Neural progenitor cell (in vitro differentiated cells): ENCODE measurements at places on chromosomes 12 and 14. TPM values are rescaled to one million over a fixed set of nuclear protein-coding genes. Genes with fewer than 3 reads are reported as not detected.
A peak's percentile ranks its signal among the peaks of the same experiment; 100 is the strongest.

Gene NABP2
- total RNA-seq = 27.9 and 40.9 TPM in 2 replicates

Gene CLEC7A
- total RNA-seq = not detected in 2 replicates

Gene TAS2R8
- 0.22 TPM in 1 of 2 replicates, not detected in the other for total RNA-seq

Gene LRP1-AS
- total RNA-seq = not detected in 2 replicates

Gene AMN
- total RNA-seq = 0.28 TPM in 1 of 2 replicates, not detected in the other

Gene KRT8
- total RNA-seq = 168 and 184 TPM in 2 replicates

Gene DHH
- total RNA-seq = 0.03 TPM in 1 of 2 replicates, not detected in the other

DNA sequence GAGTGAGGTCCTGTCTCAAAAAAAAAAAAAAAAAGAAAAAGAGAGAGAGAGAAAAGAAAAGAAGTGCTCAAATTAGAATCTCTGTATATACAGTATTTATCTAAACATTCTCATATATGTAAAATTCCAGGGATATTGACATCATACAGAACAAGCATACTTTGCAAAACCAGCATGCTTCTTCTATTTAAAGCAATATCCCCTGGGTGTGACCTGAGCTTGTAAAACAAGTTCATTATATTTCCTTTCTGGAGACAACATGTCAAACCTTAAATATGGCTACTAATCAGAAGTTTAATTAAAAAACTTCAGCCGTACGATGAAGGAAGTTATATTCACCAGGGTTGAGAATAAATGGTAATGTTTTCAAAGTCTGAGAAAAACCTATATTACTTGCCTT is 175.8 kb upstream of the HMGA2 start:
- no peaks in the 10 kb centered on the region for H3K36me3 ChIP-seq
- H3K4me1 ChIP-seq = no peaks in the 10 kb centered on the region
- H3K4me3 ChIP-seq = no peak overlapping the region

DNA sequence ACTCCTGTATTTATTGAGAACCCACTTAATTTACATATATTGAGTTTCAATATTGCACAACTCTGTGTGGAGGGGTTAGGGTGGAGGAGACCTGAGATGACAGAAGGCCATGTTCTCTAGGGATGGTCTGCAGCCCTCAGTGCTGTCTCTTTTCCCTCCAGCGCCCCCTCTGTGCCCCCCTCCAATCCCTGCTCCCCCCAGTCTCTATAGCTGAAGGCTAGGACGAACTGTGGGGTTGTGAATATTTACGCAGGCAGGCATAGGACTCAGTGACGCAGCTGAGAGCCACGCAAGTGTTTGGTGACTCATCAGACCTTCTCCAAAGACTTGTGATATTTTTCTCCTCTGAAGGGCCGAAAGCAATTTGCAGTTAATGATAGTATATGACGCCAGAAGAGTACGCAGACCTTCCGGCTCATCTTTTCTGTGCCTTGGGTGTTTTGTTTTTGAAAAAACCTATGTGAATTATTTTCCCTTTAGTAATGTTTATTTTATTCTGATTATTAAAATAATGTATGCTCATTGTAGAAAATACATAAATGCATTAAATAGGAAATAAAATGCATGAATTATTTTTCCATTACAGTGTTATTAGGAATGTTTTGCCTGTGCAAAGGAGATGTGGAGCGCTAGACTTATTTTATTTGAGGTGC is 85.3 kb downstream of the SLC25A47 start:
- no peak overlapping the region for H3K4me3 ChIP-seq
- no peak for DNase-seq
- H3K36me3 ChIP-seq = no peaks in the 10 kb centered on the region
- peaks cover 12% of the 10 kb centered on the region for H3K4me1 ChIP-seq
- no peak overlapping the region for H3K27ac ChIP-seq
- H3K27me3 ChIP-seq = no peaks in the 10 kb centered on the region

DNA sequence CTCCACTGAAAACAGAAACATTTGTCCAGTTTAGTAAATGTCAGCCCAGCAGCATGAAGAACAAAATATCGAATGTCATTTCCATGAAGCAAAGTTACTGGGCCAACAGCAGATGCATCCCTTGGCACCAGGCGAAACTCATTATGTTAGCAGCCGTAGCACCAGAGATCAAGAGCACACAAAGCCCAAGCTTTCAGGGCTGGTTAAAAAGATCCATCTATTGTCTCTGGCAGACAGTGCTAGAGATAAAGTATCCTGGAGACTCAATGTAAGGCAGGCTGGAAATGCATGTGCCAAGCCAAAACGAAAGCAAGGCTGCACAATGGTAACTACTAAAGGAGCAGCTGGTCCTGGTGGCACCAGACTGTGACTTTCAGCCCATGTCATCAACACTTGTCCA is 120.3 kb upstream of the PLEKHG7 start:
- no peak overlapping the region for H3K27ac ChIP-seq
- H3K4me1 ChIP-seq = peaks cover 9% of the 10 kb centered on the region
- no peak overlapping the region for H3K4me3 ChIP-seq
- no peaks in the 10 kb centered on the region for H3K27me3 ChIP-seq

GRCh38 chr12:19515179-19515578 is 75.9 kb downstream of the AEBP2 start:
- no peaks in the 10 kb centered on the region for H3K27me3 ChIP-seq
- peak overlapping the region; percentile 6 for H3K27ac ChIP-seq
- peaks cover 8% of the 10 kb centered on the region for H3K36me3 ChIP-seq
- no peak for DNase-seq
- H3K4me1 ChIP-seq = no peaks in the 10 kb centered on the region
- H3K4me3 ChIP-seq = no peak overlapping the region

DNA sequence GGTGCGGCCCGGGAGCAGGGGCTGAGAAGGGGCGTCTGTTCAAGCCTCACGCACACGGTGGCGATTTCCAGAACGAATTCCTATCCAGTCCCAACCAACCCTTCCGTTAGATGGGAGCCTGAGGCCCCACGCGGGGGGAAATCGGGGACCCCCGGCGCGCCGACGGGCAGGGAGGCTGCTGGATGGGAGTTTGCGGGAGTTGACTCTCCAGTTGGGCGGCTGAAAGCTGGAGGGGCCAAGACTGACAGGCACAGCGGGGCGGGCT is 9.8 kb downstream of the EXOC3L4 start:
- H3K27ac ChIP-seq = no peak overlapping the region
- no peak for DNase-seq
- H3K27me3 ChIP-seq = peaks cover 32% of the 10 kb centered on the region
- H3K36me3 ChIP-seq = no peaks in the 10 kb centered on the region

DNA sequence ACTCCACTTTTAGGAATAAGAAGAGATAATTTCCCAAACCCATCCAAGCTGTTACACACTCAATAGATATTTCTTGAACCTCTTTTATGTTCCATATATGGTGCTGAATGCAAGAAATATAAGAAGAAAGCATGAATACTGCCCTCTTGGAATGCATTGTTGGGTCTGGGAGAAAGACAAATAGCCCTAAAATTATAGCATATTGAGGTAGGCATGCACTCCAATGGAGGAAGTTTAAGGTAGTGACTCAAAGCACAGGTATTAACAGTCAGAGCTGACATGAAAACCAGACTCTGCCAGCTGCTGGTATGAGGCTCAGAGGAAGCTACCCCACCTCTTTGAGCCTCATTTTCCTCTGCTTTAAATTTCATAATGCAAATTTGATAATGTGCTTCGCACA is 261.3 kb upstream of the NOS1 start:
- no peaks in the 10 kb centered on the region for H3K36me3 ChIP-seq
- no peaks in the 10 kb centered on the region for H3K4me1 ChIP-seq
- no peak overlapping the region for H3K27ac ChIP-seq
- no peak for DNase-seq
- no peak overlapping the region for H3K4me3 ChIP-seq

DNA sequence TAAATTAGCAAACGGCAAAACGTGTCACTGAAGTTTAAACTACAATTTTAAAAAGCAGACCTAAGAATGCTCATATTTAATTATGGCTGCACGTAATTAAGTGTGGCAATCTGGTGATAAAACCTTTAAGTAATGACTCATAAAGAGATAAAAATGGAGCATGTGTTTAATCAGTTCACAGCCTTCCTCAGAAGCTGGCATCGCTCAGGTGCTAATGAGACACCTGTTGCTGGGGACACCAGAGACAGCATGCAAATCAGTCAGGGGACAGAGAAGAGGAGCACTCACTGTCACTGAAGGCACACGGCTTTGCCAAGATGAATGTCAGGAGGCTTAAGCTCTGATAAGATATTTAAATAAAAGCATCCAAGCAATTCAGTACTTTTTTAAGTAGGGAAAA is 840.3 kb downstream of the GALC start:
- peak; percentile 5 for DNase-seq
- H3K4me1 ChIP-seq = peaks cover 5% of the 10 kb centered on the region
- H3K27me3 ChIP-seq = peaks cover 100% of the 10 kb centered on the region
- no peaks in the 10 kb centered on the region for H3K36me3 ChIP-seq
- H3K27ac ChIP-seq = no peak overlapping the region

DNA sequence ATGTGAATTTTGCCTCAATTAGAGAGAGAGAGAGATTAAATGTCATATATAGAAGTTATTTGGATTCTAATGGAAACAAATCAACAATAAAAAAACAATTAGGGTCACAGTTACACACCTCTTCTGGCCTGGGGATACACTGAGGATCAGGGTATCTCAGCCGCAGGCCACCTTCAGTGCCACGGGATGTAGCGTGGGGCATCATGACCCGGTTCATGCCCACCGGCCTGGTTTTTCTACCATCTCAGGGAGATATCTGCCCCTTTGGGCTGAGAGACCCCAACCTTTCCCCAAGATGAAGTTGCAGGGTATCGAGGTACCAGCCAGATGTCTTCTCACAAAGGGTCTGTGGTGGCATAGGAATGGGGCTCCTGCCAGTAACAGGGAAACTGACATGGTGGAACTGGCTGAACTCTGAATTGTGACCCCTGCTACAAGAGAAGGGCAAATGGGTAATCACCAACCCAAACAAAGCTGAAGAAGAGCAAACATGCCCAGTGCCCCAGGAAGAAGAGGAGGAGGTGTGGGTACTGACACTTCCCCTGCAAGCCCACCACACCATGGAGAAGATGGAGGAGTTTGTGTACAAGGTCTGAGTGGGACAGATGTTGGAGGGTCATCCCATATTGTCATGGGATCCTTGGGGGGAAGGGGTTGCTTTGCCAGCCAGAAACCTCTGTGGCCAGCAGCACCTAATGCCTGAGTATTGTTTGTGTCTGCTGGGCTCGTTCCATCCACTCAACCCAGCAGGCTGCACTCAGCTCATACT is 19.5 kb downstream of the SERPINA3 start:
- DNase-seq = no peak
- H3K4me1 ChIP-seq = no peaks in the 10 kb centered on the region
- no peak overlapping the region for H3K4me3 ChIP-seq
- H3K27me3 ChIP-seq = no peaks in the 10 kb centered on the region
- H3K27ac ChIP-seq = no peak overlapping the region

GRCh38 chr12:116673681-116674111 is 64.2 kb downstream of the SPRING1 start:
- no peak overlapping the region for H3K27ac ChIP-seq
- no peak overlapping the region for H3K4me3 ChIP-seq
- no peaks in the 10 kb centered on the region for H3K4me1 ChIP-seq
- DNase-seq = peak; percentile 34
- no peaks in the 10 kb centered on the region for H3K27me3 ChIP-seq

GRCh38 chr12:129750421-129750820 is 153.4 kb downstream of the TMEM132D start:
- no peak overlapping the region for H3K27ac ChIP-seq
- H3K36me3 ChIP-seq = no peaks in the 10 kb centered on the region
- DNase-seq = no peak
- no peaks in the 10 kb centered on the region for H3K4me1 ChIP-seq
- no peak overlapping the region for H3K4me3 ChIP-seq
- H3K27me3 ChIP-seq = no peaks in the 10 kb centered on the region

GRCh38 chr14:33617154-33617553 is 333.7 kb downstream of the EGLN3 start:
- DNase-seq = no peak
- no peak overlapping the region for H3K4me3 ChIP-seq
- H3K27me3 ChIP-seq = no peaks in the 10 kb centered on the region
- H3K4me1 ChIP-seq = peaks cover 15% of the 10 kb centered on the region

DNA sequence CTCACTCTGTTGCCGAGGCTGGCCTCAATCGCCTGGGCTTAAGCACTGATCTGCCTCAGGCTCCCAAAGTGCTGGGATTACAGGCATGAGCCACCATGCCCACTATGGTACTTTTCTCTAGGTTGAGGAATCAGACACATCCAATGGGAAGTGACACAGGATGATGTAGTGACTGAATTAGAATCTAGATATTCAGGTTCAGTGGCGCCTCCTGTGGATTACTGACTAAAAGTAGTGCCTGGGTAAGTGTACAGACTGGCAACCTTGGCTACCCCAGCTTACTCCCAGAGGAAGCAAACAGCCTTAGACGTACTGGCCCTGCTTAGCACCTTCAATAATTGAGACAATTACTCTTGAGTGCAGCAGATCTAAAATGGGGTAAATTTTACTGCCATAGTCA is 22.8 kb downstream of the GALNT8 start:
- no peaks in the 10 kb centered on the region for H3K36me3 ChIP-seq
- peak; percentile 19 for DNase-seq
- no peak overlapping the region for H3K27ac ChIP-seq
- H3K4me1 ChIP-seq = no peaks in the 10 kb centered on the region

GRCh38 chr12:96919510-96920210 is 12.6 kb downstream of the NEDD1 start:
- H3K4me1 ChIP-seq = no peaks in the 10 kb centered on the region
- H3K36me3 ChIP-seq = peaks cover 20% of the 10 kb centered on the region
- no peaks in the 10 kb centered on the region for H3K27me3 ChIP-seq
- H3K27ac ChIP-seq = no peak overlapping the region
- no peak overlapping the region for H3K4me3 ChIP-seq

GRCh38 chr12:116964054-116965050 is 53.6 kb downstream of the FBXW8 start:
- H3K27ac ChIP-seq = no peak overlapping the region
- H3K36me3 ChIP-seq = peaks cover 4% of the 10 kb centered on the region
- H3K27me3 ChIP-seq = no peaks in the 10 kb centered on the region

DNA sequence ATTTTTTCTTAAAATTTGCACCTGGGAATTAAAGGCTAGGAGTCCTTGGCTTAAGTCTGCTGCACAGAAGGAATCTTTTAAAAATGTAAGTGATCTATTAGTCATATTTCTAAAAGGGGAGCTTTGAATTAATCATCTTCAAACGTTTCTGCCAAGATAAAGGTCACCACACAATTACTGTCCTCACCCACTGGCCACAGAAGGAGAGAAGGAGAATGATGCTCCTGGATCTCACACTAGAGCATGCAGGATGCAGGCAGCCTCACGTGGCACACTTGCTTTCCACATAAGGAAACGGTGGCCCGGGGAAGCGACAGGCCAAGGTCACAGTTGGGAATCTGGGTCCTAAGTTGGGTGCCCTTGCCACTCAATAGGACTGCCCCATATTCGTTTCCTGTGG is 16.9 kb downstream of the PLEKHG7 start:
- no peak overlapping the region for H3K27ac ChIP-seq
- H3K27me3 ChIP-seq = no peaks in the 10 kb centered on the region
- DNase-seq = no peak
- H3K4me1 ChIP-seq = peaks cover 8% of the 10 kb centered on the region
- H3K36me3 ChIP-seq = no peaks in the 10 kb centered on the region
